SK-N-MC (cell line): ENCODE measurements at places on chromosomes 1 and 21.

DNA sequence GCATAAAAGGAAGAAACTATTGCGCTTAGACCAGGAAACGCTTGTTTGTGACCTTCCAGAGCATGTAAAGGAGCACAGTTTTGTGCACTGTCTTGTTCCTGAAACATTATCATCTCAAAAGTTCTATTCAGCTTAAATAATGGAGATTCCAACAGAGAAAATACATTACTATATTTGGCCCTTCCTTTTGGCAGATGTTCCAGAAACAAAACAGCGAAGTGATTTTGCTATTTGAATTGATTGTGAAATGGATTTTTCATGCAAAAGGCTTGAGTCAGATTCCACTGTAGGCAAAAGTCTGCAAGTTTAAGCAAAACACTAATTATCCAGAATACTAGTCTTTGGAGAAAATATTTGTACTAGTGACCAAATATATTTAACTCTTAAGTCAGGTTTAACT, 80.3 kb upstream of the PTBP2 start:
- DNase-seq: no peak

- DNase-seq: no peak
Measured at GRCh38 chr1:44043176-44044070, 12.2 kb upstream of the SLC6A9 start.

- no peak for DNase-seq
Measured at GRCh38 chr21:41121785-41122415, 46.1 kb upstream of the BACE2 start.

GRCh38 chr1:88668405-88668804, 15.7 kb upstream of the PKN2 start:
- DNase-seq: no peak

GRCh38 chr1:9905010-9905409, 5.1 kb downstream of the CTNNBIP1 start:
- DNase-seq: no peak
